ENCODE measurements at places on chromosomes 7 and 10.

DNA sequence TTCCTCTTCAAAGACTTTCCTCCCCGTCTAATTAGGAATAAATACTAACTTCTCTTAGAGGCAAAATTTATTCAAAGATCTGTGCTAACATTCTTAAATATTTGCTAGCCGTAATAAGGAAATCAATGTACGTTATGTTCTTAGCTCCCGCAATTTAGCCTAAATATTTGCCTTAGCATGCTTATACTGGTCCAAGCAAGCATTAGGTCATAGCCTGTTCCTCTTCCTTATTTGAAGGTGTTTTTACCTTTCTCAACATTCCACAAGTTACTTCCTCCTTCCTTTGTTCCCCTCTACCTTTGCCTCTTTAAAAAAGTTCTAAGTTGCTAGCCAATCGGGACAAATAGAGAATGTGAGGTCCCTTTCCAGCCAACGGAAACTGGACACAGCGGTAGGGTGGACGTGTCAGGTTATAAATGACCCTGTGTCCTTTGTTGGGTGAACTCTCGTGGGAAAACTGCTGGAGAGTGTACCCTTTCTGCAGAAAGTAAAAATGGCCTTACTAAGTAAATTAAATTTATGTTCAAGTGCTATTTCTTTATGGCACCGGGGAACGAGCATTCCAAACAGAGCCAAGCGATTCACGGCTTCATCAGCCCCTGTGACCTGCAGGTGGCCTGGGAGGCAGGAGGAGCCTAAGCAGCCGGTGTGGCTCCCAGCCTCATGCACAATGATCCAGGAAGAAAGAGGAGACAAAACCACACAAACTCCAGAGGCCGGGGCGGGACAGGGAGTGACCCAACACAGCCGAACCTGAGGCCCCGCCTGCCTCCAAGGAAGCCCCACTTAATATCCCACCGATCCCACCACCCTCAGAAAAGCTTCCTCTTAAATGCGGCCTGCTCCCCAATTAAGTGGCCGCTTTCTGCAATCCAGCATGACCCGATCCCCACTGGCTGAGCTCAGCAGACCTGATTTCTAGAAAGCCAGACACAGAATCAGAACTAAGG, 67.0 kb downstream of the ZRANB1 start:
- no peak for DNase-seq

DNA sequence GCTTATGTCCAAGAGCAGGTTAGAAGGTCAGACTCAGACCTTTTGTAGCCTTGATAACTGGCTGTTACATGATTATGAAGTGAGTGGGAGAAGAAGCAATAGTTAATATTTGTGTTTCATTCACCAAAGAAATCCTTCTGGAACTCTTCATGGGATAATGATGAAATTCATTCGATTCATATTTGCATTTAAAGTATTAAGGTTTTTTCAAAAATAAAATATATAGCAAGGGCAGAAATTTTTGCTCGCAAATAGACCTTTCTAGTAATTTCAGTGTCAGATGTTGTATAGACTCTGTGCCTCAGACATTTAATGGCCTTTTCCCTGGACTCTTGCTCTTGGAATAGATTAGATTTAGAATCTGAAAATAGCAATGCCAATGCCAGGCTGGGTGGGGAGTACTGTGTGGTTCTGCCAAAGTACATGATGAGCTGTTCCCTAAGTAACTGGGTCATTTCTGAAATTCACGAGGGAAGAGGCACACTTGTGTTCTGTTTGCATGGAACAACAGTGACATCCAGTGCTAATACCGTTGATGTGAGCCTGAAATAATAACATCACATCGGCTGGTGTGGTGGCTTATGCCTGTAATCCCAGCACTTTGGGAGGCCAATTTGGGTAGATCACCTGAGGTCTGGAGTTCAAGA, 119.2 kb downstream of the MBL2 start:
- DNase-seq: no peak

GRCh38 chr10:48497780-48498770, 106.8 kb downstream of the ARHGAP22 start:
- DNase-seq: no peak

GRCh38 chr10:71840177-71840957, 10.7 kb downstream of the PSAP start:
- DNase-seq: peak; percentile 97

DNA sequence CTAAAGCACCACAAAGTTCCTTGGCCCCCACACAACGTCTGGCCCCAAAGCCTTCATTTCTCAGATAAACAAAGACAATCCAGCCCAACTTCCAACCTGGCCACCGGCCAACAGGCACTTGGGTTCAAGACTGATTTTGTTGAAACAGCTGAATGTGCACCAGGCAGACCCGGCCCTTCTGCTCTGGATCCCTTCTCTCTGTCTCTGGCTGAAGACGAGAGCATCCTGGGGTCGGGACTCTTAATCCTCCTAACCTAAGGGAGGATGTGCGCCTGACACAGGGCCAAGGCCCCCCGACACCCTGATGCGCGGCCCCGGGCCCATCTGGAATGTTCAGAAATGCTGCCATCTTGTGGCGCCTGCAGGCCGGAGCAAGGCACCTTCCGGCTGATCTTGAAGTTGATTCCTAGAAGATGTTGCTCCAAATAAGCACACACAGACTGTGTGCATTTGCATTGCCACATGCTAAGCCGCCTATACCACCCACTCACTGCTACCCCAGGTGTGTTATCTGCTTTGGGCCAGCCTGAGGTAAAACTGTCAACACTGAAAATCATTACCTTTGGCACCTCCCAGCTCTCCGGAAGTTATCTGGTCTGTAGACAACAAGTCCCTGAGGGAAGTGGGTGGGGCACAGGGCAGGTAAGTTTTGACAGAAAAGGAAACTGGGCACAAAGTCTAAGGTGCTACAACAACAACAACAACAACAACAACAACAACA, 98.4 kb upstream of the HABP2 start:
- DNase-seq: peak; percentile 33

DNA sequence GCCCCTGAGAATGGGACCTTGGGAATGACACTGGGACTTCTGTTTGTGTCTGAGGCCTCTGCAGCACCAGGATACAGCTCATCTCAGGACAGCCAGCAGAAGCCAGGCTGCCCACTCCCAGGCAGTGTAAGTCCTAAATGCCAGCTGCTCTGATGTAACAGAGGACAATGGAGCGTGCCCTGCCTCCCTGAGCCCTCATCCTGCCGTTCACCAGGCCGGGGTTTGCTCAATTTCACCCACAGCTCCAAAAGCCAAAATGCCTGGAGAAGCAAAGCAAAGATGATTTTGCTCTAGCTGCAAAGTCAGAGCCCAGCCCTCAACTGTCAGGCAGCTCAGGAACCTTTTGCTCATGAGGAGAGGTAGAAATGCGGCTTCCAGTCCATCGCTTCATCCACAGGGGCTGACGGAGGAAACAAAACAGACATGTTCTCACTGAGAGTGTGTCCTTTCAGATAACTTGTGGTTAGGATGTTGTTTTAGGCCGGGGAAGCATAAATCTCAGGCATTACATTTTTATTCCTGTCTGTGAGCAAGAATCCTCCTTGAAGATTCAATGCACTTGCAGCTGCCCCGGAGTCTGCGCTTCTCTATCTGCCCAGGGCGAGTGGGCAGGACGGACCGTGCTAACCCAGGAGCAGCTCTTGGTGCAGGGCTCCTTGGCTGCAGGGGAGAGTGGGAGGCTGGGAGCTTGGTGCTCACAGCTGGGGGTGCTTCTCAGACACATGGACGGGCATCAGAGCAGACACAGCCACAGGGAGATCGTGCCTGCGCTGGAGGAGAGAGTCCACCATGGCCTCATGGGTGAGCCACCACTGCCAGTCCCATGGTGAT, 83.2 kb upstream of the CHST15 start:
- peak; percentile 92 for DNase-seq

Data from brain microvascular endothelial cell (primary cell).